ENCODE measurements at places on chromosomes 7 and 10.

- no peak for DNase-seq
Measured at GRCh38 chr7:130040576-130040975, 10.6 kb downstream of the ZC3HC1 start.

- DNase-seq, result no peak
Measured at GRCh38 chr10:50615658-50616057, 8.1 kb downstream of the SGMS1 start.

GRCh38 chr10:17235136-17235535 lies 7.1 kb downstream of the VIM start:
- DNase-seq, result no peak

GRCh38 chr7:125098377-125098970 lies 168.8 kb upstream of the POT1 start:
- DNase-seq, result no peak
